ENCODE measurements at places on chromosomes 2 and 18. TPM values are rescaled to one million over a fixed set of nuclear protein-coding genes. Genes with fewer than 3 reads are reported as not detected.

DNA sequence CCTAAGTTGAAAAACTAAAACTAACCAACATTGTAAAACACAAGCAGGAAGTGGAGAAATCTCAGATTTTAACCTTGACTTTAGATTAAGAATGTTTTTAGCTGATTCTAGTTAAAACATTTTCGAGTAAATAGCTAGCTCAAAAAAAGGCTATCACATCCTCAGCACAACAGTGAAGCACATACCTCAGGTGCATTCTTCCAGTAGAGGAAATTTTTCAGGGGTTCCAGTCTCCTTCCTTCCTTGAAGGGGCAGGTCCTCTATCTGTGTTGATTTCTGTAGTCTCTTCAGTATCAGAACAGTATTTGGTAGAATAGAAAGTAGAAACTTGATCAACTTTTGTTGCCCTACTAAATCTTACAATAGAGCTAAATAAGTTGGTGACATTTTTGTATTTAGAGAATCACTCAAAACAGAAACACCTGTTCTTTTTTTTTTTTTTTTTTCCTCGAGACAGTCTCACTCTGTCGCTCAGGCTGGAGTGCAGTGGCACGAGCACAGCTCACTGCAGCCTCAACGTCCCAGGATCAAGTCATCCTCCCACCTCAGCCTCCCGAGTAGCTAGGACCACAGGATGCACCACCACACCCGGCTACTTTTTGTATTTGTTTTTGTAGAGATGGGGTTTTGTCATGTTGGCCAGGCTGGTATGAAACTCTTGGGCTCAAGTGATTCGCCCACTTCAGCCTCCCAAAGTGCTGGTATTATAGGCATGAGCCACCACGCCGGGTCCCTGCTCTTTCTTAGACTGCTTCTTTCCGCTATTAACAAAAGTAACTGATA lies 6.9 kb upstream of the GPR155 start:
- no peak for DNase-seq

GRCh38 chr2:233185330-233185729 lies 66.1 kb upstream of the ATG16L1 start:
- DNase-seq, result no peak

DNA sequence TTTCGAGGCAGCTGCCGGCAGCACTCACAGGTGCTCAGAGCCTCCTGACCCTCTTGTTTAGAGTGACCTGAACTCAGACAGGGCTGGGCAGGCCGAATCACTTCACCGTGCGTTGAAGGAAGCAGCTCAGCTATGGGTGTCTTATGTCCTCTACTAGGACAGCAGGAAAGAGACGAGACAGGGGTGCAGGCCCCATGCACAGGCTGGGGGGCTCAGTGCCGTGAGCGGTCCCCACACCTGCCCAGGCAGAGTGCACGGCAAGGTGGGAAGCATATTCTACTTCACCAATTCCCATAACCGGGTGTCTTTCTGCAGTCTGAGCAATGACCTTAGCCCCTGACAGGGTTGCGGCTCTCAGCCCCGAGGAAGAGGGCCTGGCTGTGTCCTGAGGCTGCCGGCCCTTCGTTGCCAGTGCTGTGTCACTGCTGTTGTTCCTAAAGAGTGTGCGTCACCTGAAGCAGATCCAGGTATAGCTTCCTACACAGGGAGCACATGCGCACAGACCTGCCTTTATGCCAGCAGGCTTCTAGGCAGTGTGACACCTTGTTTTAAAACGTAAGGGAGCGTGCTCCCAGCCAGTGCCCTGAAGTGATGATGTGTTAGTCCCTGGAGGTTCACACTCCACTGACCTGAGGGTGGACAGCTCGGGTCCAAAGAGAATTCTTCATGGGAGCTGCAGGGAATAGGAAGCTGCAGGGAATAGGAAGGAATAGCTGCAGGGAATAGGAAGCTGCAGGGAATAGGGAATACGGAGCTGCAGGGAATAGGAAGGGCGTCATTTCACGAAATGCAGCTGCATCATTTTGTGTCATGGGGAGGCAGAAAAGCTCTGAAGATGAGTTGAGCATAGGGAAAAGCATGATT lies 207.9 kb upstream of the SALL3 start:
- DNase-seq, result no peak

- DNase-seq, result no peak
Measured at GRCh38 chr2:148902798-148903197, 27.8 kb downstream of the KIF5C start.

DNA sequence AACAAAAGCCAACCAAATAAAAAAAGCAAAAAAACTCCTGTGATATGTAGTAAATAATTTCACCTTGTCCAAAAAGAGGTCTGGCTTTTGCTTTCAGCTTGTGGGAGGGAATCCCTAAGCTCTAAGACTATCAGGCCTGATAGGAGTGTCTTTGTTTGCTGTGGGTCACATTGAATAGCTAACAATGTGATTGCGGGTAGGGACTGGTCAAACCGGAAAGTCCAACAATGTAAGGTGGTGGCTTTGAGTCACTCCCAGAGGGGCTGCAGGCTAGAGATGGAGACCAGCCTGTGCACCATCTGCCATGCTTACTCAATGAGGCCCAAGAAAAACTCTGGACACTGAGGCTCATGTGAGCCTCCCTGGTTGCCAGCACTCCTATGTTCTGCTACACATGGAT lies 192.9 kb downstream of the TFCP2L1 start:
- no peak for DNase-seq

- DNase-seq, result no peak
Measured at GRCh38 chr18:76827205-76828200, 5.1 kb downstream of the ZNF236 start.

- DNase-seq, result peak; percentile 20
Measured at GRCh38 chr18:36628435-36629137, 200.2 kb downstream of the TPGS2 start.

GRCh38 chr2:219592736-219593135 lies 4.9 kb upstream of the STK11IP start:
- no peak for DNase-seq

DNA sequence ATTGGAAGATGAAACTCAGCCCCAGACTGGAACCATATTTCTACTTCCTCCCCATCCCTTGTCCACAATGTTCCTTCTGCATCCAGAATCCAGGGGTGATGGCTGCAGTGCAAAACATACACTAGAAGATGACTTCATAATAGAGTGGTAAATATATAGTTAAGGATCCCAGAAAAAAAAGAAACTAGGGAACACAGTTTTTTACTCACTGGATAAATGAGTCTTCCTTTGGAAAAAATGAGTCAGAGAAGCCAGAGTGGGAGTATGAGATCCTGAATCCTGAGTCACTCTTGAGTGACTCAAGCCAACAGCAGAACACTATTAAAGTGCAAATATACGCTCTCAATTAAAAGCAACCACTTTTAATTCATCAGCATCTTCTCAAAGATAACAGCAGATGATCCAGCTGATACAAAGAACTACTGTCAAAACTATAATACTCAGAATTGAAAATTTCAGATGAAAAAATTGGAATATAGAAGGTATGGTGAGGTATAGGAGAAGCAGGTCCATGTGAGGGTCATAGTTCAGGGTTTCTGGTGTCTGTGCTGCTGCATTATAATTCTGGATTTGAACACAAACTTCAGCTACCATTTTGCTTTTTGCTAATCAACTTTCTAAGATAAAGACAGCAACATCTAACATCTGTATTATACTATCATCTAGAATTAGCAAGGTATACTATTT lies 987.2 kb upstream of the CDH2 start:
- DNase-seq, result peak; percentile 81

GRCh38 chr18:2326999-2327398 lies 244.3 kb downstream of the METTL4 start:
- no peak for DNase-seq

GRCh38 chr18:75785206-75785605 lies 357.7 kb upstream of the SMIM21 start:
- no peak for DNase-seq

DNA sequence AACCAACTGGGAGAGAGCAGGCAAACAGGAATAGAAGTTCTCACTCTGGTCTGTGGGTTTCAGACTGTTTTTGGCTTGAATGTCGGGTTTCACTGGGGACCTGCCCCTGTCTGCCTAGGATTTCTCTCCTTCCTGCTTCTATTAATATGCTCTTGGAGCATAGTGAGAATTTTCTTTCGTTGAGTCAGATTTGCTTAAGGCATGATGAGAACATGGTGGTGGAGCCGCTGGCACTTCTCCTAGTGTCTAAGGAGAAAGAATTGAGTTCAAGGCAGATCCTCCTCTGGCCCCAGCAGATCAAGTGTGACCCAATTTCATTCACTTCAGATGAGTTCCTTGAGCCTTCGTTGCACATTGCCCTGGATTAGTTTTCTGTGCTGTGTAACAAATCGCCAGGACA lies 103.9 kb upstream of the HS6ST1 start:
- DNase-seq, result no peak

GRCh38 chr18:29104671-29105070 lies 927.7 kb upstream of the CDH2 start:
- DNase-seq, result no peak

Gene C2orf76
- 9.3 TPM for total RNA-seq

Gene RNMT
- 21.3 TPM for total RNA-seq

Gene SP9
- total RNA-seq, result 0.06 TPM

Gene CREB1
- total RNA-seq, result 27.5 TPM

Gene FBXO15
- 0.87 TPM for total RNA-seq

All from epithelial cell of proximal tubule (primary cell).